ENCODE measurements at places on chromosomes 1 and 21. TPM values are rescaled to one million over a fixed set of nuclear protein-coding genes. Genes with fewer than 3 reads are reported as not detected.

- no peak for DNase-seq
Observed at GRCh38 chr1:234942879-234943506, 185.6 kb downstream of the TOMM20 start.

DNA sequence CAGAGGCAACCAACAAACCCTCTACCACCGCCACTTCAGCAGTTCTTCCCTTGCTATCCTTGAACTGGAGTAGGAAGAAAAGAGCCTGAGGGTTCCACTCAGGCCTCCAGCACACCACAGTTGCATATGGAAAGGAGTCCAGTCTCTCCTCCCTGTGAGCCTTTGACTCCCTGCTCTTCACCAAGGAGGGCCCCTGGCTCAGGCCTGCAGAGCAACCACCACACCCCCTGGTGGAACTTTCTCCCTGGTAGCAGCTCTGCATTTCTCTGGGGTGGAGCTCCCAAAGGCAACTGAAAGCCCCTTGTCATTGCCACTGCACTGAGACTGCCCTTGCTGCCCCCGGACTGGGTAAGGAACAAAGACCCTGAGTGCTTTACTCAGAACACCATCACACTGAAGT is 1021.5 kb upstream of the ADGRL2 start:
- DNase-seq: no peak

GRCh38 chr1:36883315-36883949 is 150.9 kb downstream of the GRIK3 start:
- no peak for DNase-seq

GRCh38 chr1:205192287-205192686 is 19.2 kb downstream of the DSTYK start:
- no peak for DNase-seq

DNA sequence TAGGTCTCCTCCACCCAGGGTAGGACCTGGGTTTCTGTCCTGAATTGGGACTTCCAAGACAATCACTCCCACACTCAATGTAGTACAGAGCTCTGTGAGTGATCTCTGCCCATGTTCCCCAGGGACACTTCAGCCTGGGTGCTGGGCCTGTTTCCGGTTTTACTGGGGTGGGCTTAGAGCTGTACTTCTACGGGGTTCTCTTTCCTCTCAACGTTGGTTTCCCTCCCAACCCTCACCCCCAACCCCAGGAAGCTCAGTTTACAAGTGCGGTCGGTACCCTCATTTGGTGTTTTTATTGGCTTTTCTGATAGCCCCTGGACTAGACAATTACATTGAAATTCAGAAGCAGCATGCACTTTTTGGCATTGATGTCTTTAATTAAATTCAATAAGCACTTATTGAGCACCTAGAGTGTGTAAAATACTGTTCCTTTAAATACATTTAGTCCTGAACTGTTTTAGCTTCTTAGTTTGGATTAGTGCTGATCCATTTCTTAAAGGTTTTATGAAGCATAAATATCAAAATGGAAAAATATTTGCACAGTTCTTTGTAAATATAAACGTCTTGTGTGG is 542 bp upstream of the XPR1 start:
- no peak for DNase-seq

- DNase-seq: no peak
Observed at GRCh38 chr1:31207569-31207968, 32.1 kb downstream of the NKAIN1 start.

GRCh38 chr1:200899015-200899386 is 4.3 kb downstream of the INAVA start:
- no peak for DNase-seq

- DNase-seq: no peak
Observed at GRCh38 chr1:58749646-58750045, 34.2 kb downstream of the JUN start.

DNA sequence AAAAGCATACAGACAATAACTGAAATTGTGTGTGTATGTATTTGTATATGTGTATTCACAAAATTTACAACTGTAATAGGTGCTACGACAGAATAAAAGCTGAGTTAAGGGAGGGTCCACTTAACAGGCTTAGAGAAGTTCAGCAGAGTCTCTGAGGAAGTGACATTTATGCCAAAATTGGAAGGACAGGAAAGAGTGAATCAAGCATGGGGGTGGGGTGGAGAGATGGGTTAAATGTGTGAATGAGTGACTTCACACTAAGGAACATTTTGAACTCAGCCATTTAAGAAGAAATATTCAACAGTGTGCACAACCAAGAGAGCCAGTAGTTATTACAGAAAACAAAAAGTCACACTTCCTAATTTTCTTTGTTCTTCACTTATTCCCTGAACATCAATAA is 53.8 kb upstream of the RGS1 start:
- DNase-seq: no peak

DNA sequence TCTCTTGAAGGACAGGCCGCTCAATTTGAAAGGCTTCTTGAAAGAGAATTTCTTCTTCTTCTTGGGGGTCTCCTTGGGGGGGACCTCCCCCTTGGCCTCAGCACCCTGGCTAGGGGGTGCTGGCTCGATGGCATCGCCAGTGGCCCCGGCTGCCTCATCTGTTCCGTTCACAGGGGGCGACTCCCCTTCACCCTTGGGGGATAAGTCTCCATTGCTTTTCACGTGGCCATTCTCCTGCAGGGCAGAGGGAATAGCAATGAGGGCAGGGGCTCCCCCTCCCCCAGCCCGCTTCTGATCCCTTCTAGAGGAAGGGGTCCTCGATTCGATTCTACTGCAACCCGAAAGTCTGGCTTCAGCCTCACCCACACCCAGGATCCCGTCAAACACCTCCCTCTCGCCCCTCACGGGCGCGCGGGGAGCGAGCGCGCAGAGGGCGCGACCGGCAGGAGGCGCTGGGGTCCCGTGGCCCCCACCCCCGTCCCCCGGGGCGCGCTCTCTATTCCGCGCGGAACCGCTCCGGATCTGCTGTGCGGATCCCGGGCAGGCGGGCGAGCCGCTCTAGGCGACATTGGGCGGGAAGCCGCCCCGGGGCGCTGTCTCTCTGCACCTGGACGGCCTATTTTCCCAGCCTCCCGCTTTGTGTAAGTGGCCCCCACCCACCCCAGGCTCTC is 1.0 kb downstream of the MARCKSL1 start:
- DNase-seq: peak; percentile 77

DNA sequence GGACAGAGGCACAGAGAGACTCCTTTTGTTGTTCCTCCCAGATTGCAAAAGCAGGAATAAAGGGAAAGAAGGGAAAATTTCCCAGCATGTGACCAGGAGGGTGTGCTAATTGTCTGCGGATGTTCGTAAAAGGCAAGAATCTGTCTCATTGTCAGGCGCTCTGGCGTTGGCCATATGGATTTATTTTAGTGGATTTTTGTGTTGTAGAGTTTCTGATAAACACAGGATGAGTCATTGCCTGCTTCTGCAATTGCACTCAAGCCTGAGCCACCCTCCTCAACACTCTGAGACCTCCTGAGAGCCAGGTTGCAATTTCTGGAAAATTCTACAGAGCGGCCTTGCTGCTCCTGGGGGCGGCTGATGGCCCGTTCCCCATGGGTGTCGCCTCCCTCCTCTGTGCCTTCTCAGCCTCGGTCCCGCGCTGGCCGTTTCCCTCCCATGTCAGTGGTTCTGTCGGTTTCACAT is 227.7 kb downstream of the KAZN start:
- DNase-seq: no peak

Gene SPATA21
- total RNA-seq: not detected

Gene BSND
- total RNA-seq: not detected

Gene RPTN
- not detected for total RNA-seq
